ENCODE measurements at places on chromosomes 4 and X.

- DNase-seq: no peak
Measured at GRCh38 chr4:94519019-94519418, 67.3 kb downstream of the PDLIM5 start.

DNA sequence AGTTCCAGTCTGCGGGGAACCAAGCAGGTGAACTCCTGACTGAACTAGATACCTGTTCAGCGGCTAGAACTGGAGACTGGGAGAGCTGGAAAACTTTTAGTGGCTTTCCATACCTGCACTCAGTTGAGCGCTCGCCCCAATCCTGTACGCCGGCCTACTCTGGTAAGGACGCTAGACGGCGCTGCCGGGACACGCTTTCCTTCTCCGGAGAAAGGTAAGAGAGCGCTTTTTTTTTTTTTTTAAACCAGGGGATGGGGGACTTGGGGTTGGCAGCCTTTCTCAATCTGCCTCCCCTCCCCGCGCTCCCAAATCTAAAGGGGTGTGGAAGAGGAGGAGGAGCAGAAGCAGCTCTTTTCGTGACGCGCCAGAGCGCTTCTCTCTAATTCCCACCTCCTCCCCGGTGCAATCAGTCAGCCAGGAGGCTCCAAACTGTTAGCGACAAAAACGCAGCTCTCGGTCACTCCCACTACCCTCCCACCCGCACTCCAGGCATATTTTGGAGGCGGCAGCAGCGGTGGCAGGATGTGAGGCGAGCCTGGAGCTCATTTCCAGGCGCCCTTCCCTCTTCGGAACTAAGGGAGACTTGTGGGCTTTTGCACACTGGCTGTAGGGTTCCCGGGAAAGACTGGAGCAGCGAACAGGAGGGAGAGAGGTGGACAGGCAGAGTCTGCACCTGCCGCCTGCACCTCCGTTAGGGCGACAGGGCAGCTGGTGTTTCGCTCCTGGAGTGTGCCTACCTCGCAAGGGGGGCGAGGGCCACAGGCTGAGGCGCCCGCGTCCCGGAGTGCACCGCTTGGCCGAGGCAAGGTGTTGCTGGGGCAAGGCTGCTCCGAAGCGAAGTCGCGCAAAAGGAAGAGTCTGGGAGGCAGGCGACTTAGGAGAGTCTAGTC is at the start of gene IL1RAPL2:
Gene IL1RAPL2, plus strand, starts transcription at position 409 of the 890 bp plus-strand sequence.
- peak; percentile 78 for DNase-seq

DNA sequence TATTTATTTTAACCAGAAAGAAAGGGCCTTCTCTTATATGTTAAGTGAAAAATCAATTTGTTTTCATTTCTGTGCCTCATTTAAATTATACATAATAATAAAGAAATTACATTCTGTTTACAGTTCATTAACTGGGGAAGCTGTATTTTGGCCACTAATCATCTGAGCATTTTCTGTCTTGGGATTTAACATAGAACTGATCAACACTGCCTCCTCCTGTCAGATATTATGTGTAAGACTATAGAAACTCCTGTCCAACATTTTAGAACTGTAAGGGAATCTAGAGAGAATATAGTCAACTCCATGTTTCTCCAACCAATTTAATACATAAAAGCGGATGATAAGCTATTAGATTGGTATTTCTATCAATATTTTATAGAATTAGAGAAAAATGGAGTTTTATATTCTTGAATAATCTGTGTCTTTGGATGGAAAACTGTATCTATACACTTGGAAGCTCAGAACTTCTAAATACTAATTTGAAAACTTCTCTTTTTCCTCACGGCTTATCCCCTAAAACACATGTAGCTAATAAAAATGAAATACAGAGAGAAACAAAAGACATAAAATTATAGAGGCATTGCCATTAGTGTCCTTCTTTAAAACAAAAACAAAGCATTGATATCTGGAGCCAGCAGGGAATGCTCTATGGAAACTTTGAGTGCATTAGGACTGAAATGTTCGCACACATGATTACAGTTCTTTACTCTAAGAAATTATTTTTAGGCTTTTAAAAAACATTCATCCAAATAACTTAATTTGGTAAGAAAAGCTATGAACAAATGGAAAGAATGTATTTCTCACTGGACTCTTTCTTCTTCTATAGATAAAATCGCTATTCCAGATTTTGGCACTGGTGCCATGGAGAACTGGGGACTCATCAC is 33.1 kb downstream of the ENPEP start:
- peak; percentile 47 for DNase-seq

- DNase-seq: no peak
Measured at GRCh38 chr4:172897046-172897445, 271.6 kb upstream of the GALNT7 start.

- no peak for DNase-seq
Measured at GRCh38 chr4:171583790-171584189, 229.4 kb upstream of the GALNTL6 start.

DNA sequence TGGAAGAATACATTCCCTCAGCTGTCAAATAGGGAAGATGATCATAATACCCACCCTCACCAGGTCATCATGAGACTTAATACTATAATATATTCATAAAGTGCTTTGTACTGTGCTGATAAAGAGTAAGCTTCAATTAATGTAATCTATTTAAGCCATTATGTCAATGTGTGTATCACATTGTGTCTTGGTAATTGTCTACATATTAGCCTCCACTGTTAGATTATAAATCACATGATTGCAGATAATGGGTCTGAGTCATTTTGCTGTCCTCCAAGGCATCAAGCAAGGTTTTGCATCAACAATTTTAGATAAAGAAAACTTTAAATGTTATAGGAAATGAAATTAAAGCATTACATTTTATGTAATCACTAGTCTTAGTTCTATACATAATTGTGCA is 45.2 kb upstream of the CEP135 start:
- no peak for DNase-seq

DNA sequence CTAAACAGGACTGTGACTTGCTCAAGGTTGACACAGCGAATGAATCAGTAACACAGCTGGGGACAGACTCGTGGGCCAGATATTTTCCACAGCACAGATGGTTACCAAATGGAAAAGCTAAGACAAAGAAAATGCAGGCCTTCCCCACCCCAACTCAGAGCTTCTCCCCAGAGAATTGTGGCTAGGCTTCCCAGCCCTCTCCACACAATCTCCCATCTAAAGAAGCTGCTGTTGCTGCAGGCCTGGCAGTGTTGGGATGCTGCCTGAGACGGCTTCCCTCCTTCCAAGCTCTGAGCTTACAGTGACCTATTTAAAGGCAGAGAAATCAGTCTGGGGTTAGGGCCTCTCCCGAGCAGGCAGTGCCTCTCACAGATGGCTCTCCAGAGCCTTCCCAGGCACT is 46.5 kb upstream of the PGRMC1 start:
- DNase-seq: peak; percentile 85

DNA sequence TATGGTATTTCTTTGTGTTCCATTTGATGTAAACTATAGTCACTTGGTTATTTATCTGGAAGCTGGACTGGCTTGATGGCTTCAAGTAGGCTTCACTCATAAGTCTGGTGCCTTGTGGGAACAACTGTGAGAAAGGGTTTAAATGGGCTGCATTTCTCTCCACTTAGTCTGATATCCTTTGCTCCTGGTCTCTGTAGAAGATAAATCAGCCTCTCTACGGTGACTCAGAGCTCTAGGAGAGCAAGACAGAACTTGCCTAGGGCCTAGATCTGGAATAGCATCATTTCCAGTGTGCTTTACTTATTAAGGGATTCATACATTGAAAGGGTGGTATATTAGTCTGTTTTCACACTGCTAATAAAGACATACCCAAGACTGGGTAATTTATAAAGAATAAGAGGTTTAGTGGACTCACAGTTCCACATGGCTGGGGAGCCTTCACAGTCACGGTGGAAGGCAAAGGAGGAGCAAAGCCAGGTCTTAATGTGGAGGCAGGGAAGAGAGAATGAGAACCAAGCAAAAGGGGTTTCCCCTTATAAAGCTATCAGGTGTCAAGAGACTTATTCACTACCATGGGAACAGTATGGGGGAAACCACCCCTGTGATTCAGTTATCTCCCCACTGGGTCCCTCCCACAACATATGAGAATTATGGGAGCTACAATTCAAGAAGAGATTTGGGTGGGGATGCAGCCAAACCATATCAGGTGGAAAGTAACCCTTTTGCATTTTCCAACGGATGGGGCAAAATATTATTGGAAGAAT is 1746.4 kb upstream of the PCDH7 start:
- no peak for DNase-seq

DNA sequence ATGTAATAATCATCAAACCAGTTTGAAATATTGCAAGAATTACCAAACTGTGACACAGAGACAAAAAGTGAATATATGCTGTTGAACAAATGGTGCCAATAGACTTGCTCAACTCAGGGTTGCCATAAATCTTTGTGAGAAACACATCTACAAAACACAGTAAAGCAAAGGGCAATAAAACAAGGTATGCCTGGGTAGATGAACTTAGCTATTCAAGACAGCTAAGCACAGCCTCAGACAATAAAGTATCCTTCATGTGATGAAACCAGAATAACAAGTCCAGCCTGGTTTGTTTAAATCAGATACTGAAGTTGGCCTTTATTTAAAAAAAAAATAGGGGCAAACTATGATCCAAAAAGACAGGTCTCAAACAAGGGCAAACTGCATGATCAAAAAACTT is 19.2 kb downstream of the LAMTOR3 start:
- no peak for DNase-seq

DNA sequence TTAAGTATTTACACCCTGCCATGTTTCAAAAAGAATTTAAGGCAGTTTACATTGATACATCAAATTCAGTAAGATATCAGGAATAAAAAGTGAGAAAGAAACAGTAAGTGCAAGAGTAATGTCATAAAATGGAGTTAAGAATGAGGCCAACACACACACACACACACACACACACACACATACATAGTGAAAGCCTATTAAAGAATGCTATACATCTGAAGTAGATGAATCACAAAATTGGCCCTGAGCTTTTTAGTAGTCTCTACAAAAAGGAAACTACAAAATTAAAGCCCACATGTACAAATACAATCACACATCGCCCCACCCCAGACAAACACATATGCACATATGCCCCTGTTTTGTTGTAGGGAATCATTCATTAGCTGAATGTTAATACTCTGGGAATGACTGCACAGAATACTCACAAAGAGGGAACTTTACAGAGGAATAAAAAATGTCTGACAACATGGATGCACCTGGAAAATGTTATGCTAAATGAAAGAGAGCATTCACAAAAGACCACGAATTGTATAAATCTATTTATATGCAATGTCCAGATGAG is 428.8 kb downstream of the IL15 start:
- no peak for DNase-seq

GRCh38 chr4:184450045-184450444 is 24.3 kb downstream of the IRF2 start:
- no peak for DNase-seq

GRCh38 chr4:6180841-6181631 is 19.3 kb downstream of the JAKMIP1 start:
- DNase-seq: no peak

- DNase-seq: no peak
Measured at GRCh38 chrX:129793604-129794191, 13.9 kb downstream of the SASH3 start.

- no peak for DNase-seq
Measured at GRCh38 chrX:39067866-39068265, 266.6 kb downstream of the MID1IP1 start.

GRCh38 chr4:139815778-139816601 is 150.4 kb downstream of the MGST2 start:
- DNase-seq: peak; percentile 75

DNA sequence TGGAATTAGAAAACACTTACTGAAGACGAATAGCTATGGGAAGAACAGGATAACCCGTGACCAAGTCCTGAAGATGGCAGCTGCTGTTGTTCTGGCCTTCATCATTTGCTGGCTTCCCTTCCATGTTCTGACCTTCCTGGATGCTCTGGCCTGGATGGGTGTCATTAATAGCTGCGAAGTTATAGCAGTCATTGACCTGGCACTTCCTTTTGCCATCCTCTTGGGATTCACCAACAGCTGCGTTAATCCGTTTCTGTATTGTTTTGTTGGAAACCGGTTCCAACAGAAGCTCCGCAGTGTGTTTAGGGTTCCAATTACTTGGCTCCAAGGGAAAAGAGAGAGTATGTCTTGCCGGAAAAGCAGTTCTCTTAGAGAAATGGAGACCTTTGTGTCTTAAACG is 2.4 kb downstream of the AGTR2 start:
- DNase-seq: peak; percentile 83

GRCh38 chr4:31094474-31094873 is 374.3 kb downstream of the PCDH7 start:
- no peak for DNase-seq

- DNase-seq: no peak
Measured at GRCh38 chr4:11149612-11150259, 279.0 kb downstream of the HS3ST1 start.

GRCh38 chr4:147017081-147017480 is 71.4 kb upstream of the TTC29 start:
- no peak for DNase-seq

GRCh38 chr4:71027611-71028010 is 34.2 kb downstream of the DCK start:
- no peak for DNase-seq

DNA sequence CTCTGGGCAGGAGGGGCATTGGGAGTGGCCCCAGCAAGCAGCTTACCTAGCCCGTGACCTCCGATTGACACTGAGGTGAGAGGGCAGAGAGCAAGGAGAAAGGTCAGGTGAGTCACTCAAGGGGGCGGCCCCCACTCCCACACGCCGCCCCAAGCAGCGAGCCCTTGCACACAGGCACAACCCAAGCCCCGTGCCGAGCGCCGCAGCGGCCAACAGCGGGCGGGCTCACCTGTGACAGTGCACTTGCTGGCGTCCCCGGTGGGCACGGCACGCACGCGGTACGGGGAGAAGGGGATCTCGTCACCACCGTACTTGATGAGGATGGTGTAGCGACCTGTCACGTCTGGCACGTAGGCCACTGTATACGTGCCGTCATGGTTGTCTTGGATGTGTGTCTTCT is 17.2 kb downstream of the FLNA start:
- no peak for DNase-seq

GRCh38 chr4:25624616-25625015 is 31.0 kb upstream of the SLC34A2 start:
- DNase-seq: no peak

- DNase-seq: peak; percentile 74
Measured at GRCh38 chrX:136055651-136056221, 70.5 kb downstream of the SLC9A6 start.

GRCh38 chr4:169399976-169400767 is 129.4 kb upstream of the SH3RF1 start:
- no peak for DNase-seq

- no peak for DNase-seq
Measured at GRCh38 chrX:45667666-45668065, 467.0 kb upstream of the DIPK2B start.

GRCh38 chr4:82398263-82398662 is 24.5 kb upstream of the HNRNPD start:
- DNase-seq: no peak

All from tongue (tissue), 3 donors.